ENCODE measurements at places on chromosomes 3 and 15.
A peak's percentile ranks its signal among the peaks of the same experiment; 100 is the strongest.

- peak; percentile 55 for ATAC-seq
These were observed 431.0 kb downstream of the EPHB1 start for GRCh38 chr3:135226057-135226456.

DNA sequence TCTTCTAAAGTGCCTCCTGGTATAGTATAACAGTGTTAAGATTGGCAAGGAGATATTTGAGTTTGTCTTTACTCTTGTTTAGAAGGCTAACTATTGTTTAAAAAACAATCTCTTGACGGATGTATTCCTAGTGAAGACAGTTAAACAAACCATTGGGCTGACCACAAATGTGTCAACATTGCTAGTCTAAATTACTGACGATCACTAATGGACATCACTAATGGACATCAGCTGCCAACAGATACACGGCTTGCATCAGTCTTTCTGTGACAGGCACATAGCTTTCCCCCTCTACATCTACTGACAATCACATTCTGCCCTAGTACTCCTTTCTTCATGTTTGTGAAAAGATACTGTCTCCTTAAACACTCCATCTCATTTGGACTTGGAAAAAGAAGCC lies 57.1 kb upstream of the ETV5 start:
- no peak for ATAC-seq

DNA sequence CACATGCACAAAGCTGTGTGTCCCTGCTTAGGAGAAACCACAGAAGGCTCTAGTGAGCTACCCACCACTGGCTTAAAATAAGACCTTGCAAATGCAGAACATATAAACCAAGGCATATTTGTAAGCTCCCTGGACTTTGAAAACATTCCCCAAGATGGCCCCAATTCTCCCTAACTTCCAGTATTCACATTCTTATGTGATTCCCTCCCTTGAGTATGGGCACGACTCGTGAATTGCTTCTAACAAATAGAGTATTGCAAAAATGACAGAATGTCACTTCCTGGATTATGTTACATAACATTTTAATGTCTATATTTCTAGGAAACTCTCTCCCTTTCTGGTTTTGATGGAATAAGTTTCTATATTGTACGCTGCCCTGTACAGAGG lies 131.8 kb upstream of the MCTP2 start:
- no peak for ATAC-seq

DNA sequence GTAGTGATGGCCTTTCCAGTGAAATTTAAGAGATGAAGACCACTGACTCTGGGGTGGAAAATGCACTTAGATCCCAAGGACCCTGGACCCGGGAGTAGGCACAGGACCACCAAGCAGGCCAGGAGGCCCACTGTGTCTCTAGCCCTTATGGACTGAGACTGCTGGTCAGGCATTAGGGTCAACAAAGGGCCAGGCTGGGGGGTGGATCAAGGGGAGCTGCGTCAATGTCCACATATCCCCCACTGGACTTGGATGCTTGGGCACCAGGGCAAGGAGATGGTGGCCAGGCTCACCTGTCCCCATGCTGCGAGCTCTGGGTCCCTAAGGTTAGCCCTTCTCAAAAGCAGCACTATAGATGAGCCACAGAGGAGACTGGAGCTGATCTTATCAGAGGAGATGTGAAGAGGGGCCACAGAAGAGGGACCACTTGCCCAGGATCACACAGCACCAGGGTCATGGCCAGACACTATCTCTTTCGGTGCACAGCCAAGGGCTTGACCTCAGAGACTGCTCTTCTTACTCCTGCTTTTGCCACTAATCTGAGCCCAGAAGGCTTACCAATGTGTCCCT lies 14.7 kb downstream of the RAB6B start:
- no peak for ATAC-seq

DNA sequence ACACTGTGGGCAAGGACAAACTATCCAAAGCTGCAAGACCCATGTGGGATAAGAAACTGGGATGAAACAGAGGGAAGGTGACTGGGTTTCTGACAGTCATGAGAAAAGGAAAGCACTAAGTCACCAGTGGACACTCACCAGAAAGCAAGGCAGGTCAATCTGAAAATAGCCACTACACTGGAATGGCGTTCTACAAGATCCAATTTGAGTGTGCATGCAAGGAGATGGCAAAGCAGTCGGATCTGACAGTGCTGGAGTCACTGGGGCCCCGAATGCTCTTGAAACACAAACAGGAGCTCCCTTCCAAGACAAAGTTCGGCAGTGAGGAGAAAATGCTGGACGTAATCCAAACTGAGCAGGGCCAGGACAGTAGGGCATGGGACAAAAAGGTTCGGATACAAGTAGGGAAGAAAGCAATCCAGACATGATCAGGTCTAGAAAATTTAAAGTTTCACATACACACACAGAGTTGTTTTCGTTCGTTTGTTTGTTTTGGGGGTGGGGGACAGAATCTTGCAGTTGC lies 95.5 kb downstream of the EOMES start:
- no peak for ATAC-seq

- ATAC-seq, result no peak
These were observed 173.4 kb upstream of the TP63 start for GRCh38 chr3:189457631-189458412.

Data from stimulated activated memory B cell treated with anti-CD40 and anti-IgM and Interleukin-4, amounts not matched to agents 10 μg/mL and 1 μg/mL and 100 μg/mL, for 72 hours (primary cell).